Activated CD4-positive, alpha-beta T cell treated with anti-CD3 and anti-CD28 coated beads, Interleukin-2, amount 10 ng/mL, durations not matched to agents 7 days and 5 days (primary cell): ENCODE measurements at places on chromosomes 12 and 14.

DNA sequence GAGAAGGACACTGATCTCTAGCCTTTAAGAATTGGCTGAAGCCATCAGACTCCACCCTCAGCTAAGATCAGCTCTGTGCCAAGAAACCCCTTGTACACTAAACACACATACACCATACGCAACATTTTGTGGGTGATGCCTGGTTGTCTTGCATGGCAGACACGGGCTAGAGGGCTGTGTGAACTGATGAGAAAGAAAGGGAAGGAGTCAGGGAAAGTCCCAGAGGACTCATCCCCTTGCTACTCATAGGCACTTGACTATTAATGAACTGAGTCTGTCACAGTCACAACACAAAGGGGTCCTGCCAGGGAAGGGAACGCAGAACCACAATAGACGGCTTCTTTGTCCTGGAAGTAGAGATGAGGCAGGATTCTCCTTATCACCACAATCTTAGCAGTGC, 80.8 kb downstream of the EMP1 start:
- H3K4me1 ChIP-seq, result peaks cover 2% of the 10 kb centered on the region
- no peak overlapping the region for H3K27ac ChIP-seq
- H3K4me3 ChIP-seq, result no peak overlapping the region
- DNase-seq, result no peak
- peaks cover 43% of the 10 kb centered on the region for H3K27me3 ChIP-seq

- DNase-seq, result no peak
- H3K27ac ChIP-seq, result no peak overlapping the region
- peaks cover 31% of the 10 kb centered on the region for H3K36me3 ChIP-seq
- peaks cover 7% of the 10 kb centered on the region for H3K4me1 ChIP-seq
These were observed 8.5 kb upstream of the SOCS2 start for GRCh38 chr12:93563807-93564538.

- no peaks in the 10 kb centered on the region for H3K36me3 ChIP-seq
- no peak for DNase-seq
- H3K4me1 ChIP-seq, result peaks cover 18% of the 10 kb centered on the region
- H3K27ac ChIP-seq, result no peak overlapping the region
- H3K4me3 ChIP-seq, result no peak overlapping the region
These were observed 2.2 kb upstream of the PTHLH start for GRCh38 chr12:27974735-27975221.

- H3K4me1 ChIP-seq, result peaks cover 42% of the 10 kb centered on the region
- DNase-seq, result no peak
- H3K36me3 ChIP-seq, result peaks cover 4% of the 10 kb centered on the region
- peak overlapping the region; percentile 89 for H3K27ac ChIP-seq
These were observed 1.1 kb upstream of the SUSD6 start for GRCh38 chr14:69610020-69610873.

DNA sequence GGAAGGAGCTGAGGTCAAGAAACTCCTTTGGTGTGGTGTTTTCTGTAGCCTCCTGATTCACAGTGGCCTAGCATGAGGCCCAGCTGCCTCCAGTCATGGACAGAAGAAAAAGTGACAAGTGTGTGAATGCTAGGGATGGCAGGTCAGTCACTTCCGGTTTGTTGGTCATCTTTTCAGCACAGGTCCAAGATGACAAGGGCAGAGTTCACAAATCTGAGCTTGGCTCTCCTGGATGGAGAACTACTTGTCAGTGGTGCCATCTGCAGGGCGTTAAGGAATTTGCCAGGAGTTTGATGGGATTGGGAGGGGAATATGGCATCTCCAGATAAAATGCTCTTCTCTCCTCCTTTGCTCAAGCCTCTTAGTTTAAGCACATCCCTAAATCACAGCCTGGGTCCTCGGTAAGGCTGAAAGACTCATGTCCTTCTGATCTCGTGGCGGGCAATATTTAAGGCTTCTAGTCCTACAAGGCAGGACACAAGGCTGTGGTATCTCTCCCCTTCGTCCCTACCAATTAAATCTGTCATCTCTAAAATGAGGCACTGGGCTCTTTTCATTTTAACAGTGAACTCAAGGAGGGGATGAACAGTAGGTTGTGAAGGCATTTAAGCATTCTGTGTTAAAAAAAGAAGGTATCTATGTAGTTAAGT, 10.0 kb downstream of the TUBA1B start:
- H3K36me3 ChIP-seq, result no peaks in the 10 kb centered on the region
- no peak overlapping the region for H3K4me3 ChIP-seq
- no peak for DNase-seq
- H3K4me1 ChIP-seq, result no peaks in the 10 kb centered on the region
- no peaks in the 10 kb centered on the region for H3K27me3 ChIP-seq

- peaks cover 6% of the 10 kb centered on the region for H3K36me3 ChIP-seq
- H3K4me3 ChIP-seq, result no peak overlapping the region
- H3K27ac ChIP-seq, result peak overlapping the region; percentile 17
- no peak for DNase-seq
These were observed 16.0 kb downstream of the NKX2-1 start for GRCh38 chr14:36503771-36504741.

GRCh38 chr14:20659813-20660395, 18.4 kb upstream of the OR6S1 start:
- no peak for DNase-seq
- no peak overlapping the region for H3K27ac ChIP-seq
- no peak overlapping the region for H3K4me3 ChIP-seq
- peaks cover 39% of the 10 kb centered on the region for H3K27me3 ChIP-seq
- H3K36me3 ChIP-seq, result no peaks in the 10 kb centered on the region

GRCh38 chr12:91483471-91483985, 300.9 kb upstream of the DCN start:
- no peaks in the 10 kb centered on the region for H3K27me3 ChIP-seq
- no peaks in the 10 kb centered on the region for H3K36me3 ChIP-seq
- DNase-seq, result no peak
- no peaks in the 10 kb centered on the region for H3K4me1 ChIP-seq
- H3K27ac ChIP-seq, result no peak overlapping the region
- no peak overlapping the region for H3K4me3 ChIP-seq
